Activated CD8-positive, alpha-beta T cell treated with anti-CD3 and anti-CD28 coated beads for 36 hours (primary cell): ENCODE measurements at places on chromosomes 1 and 21. TPM values are rescaled to one million over a fixed set of nuclear protein-coding genes. Genes with fewer than 3 reads are reported as not detected.

DNA sequence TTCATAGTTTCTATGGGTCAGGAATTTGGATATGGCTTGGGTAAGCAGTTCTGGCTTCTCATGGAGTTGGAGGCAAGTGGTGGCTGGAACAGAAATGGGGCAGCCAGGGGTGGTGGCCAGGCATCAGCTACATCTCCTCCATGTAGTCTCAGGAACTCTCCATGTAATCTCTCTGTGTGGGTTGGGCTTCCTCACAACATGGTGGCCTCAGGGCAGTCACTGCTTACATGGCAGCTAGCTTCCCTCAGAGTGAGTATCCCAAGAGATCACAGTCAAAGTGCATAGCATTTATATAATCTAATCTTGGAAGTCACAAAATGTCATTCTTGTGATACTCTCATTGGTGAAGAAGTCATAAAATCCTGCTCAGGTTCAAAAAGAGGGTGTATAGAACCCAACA, 25.7 kb downstream of the MR1 start:
- peaks cover 27% of the 10 kb centered on the region for H3K36me3 ChIP-seq
- peaks cover 20% of the 10 kb centered on the region for H3K4me1 ChIP-seq
- no peak for DNase-seq
- H3K27me3 ChIP-seq, result no peaks in the 10 kb centered on the region

DNA sequence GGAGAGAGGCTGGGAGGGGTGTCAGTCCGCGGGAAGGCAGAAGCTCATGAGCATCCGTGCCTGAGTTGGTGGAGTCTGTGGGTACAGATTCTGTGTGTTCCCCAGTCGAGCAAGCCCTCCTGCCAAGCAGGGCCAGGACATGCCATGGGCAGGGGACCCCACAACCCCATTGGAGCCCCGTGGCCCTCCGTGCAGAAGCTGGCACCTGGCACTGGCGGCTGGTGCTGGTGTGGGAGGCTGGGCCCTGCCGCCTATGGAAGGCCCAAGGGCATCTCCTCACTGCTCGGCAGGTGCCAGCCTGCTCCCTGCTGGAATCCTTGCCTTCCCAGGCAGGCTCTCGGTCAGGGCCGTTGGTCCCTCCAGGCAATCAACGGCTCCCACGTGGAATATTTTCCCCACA, 73.7 kb downstream of the UBE2T start:
- H3K4me1 ChIP-seq, result no peaks in the 10 kb centered on the region
- no peak overlapping the region for H3K27ac ChIP-seq
- H3K36me3 ChIP-seq, result no peaks in the 10 kb centered on the region
- no peak overlapping the region for H3K4me3 ChIP-seq
- DNase-seq, result no peak
- H3K27me3 ChIP-seq, result peaks cover 25% of the 10 kb centered on the region

DNA sequence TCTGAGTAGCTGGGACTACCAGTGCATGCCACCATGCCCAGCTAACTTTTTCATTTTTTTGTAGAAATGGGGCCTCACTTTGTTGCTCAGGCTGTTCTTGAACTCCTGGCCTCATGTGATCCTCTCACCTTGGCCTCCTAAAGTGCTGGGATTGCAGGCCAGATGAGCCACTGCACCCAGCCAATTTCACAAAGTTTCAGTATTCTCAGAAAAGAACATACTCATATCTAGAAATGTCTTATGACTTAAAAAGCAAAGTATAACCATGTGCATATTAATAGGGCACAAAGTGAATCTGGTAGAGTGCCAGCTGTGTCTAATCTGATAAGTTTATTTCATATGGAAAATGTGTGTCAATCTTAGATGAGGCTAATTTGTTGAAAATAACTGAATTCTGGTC, 87.5 kb upstream of the CACYBP start:
- H3K36me3 ChIP-seq, result peaks cover 5% of the 10 kb centered on the region
- peak; percentile 67 for DNase-seq
- peak overlapping the region; percentile 57 for H3K27ac ChIP-seq
- no peaks in the 10 kb centered on the region for H3K27me3 ChIP-seq

DNA sequence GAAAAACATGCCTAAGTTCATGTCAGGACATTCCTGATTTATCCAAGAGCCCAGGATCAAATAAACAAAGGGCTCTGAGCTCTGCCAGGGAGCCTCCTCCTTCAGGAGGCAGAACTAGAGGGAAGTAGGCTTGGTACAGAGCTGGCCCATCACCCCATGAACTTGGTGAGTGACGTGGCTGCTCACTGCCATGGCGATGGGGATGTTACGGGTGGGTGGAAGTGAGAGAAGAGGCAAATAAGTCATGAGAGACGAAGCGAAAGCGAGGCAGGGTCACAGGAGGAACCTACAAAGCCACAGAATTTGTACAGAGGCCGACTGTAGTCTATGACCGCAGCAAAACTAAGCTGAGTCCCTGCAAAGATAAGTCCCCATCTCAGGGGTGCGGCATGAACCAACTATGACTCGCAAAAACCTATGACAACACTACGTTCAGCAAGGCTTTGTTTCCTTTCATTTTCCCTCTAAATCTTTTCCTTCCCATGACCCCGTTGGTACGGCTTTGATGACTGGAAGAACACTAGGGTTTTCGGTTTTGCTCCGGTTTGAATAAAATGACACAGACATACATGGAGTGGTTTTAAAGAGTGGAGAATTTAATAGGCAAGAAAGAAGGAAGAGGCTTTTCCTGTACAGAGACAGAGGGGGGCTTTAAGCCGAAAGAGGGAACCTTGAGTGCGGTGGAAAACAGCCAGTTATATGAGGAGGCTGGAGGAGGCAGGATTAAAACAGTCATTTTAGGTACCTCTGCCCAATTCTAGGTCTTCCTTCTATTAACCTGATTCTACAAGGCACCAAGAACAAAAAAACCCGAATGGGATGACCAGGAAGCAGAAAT, 74.1 kb downstream of the CD46 start:
- H3K4me3 ChIP-seq, result peak overlapping the region; percentile 77
- H3K4me1 ChIP-seq, result peaks cover 89% of the 10 kb centered on the region
- peaks cover 26% of the 10 kb centered on the region for H3K36me3 ChIP-seq
- DNase-seq, result peak; percentile 95
- H3K27ac ChIP-seq, result peak overlapping the region; percentile 92

GRCh38 chr1:224957696-224958095, 28.2 kb downstream of the DNAH14 start:
- H3K4me3 ChIP-seq, result no peak overlapping the region
- peaks cover 1% of the 10 kb centered on the region for H3K27me3 ChIP-seq
- no peaks in the 10 kb centered on the region for H3K36me3 ChIP-seq

The SGIP1 gene
- not detected for total RNA-seq

The RNF223 gene
- not detected for total RNA-seq

DNA sequence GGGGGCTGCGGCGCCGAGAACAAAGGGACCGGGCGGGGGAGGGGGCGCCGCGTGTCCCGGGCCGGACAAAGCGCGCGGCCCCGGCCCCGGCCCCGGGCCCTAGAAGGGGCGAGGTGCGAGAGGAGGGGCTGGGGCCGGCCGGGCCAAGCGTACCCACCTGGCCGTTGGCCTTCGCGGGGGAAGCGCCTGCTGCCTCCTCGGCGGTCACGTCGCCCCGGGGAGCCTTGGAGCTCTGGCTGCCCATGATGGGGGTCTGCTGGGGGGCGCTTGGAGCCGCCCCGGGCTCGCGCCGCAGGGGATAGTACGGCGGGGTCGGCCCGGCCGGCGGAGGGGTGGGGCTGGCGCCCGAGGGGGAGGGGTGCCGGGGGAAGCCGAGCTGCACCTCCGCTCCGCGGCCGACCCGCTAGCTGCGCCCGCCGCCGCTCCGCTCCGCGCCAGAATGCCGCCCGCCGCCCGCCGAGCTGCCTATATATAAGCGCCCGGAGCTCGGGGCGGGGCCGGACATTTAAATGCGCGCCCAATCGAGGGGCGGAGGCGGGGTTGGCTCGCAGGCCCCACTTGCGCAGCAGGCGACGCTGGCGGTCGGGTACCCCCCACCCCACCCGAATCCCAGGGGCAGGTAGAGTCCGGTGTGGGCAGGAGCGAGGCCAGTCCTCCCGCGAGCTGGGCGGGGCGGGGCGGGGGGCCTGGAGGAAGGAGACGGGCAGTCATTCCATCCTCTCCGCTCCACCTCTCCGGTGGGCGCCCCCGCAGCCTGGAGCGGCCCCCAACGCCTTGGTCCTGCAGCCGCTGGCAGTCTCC, at the start of gene MARCKSL1:
MARCKSL1 (minus strand) TSS at position 444 of the 801 bp plus-strand sequence; CDS start at position 244, 200 bp downstream.
- peaks cover 49% of the 10 kb centered on the region for H3K4me1 ChIP-seq
- H3K27me3 ChIP-seq, result no peaks in the 10 kb centered on the region
- peak within 1 kb of the TSS; percentile 81 for H3K4me3 ChIP-seq
- H3K36me3 ChIP-seq, result peaks cover 14% of the 10 kb centered on the region
- DNase-seq, result peak; percentile 85

DNA sequence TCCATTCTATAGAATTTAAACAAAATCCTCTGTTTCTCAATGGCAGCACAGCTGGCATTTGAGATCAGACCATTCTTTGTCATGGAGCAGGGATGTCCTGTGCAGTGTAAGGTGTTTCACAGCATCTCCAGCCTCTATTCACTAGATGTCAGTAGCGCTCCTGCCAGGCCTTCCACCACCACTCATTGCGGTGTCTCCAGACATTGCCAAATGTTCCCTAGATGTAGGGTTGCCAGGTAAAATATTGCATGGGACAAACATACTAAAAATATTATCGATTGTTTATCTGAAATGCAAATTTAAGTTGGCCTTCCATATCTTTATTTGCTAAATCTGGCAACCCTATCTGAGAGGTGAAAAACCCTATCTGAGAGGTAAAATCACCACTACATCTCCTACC, 11.7 kb downstream of the ITLN2 start:
- no peaks in the 10 kb centered on the region for H3K36me3 ChIP-seq
- no peak overlapping the region for H3K4me3 ChIP-seq
- no peak for DNase-seq

DNA sequence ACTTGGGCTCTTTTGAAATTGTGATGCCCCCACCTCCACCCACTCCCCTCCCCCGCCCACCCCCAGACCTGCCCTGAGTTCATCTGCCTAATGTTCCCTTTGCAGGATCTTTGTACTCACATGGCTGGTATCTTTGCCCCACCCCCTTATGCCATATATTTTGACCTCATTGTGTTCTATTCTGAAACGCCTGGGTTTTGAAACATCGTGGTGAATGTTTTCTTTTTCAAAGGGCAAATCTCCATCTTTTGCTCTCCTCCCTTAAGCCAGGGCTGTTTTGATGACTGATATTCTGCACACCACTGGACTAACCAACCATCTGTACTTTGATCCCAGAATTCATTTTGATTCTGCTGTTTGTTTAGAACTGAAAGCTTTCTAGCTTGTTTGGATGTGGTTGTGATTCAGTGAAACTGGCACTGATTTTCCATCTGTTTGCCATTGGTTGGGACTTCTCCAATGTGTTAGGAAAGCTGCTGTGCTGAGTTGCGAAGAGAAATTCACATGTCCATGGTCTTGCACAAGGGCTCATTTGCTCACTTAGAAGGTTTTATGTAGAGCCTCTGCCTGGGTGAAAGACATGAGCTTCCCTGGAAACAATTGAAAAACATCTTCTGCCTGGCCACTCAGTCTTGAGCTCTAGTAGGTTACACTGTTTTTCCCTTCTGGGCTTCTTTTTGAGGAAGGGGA, 16.5 kb downstream of the SMAP2 start:
- no peaks in the 10 kb centered on the region for H3K27me3 ChIP-seq
- peak; percentile 39 for DNase-seq
- peaks cover 80% of the 10 kb centered on the region for H3K4me1 ChIP-seq

GRCh38 chr21:41730367-41730765, 36.5 kb downstream of the RIPK4 start:
- H3K36me3 ChIP-seq, result no peaks in the 10 kb centered on the region
- H3K27ac ChIP-seq, result no peak overlapping the region
- no peak for DNase-seq
- peaks cover 34% of the 10 kb centered on the region for H3K27me3 ChIP-seq

- H3K4me3 ChIP-seq, result no peak overlapping the region
- no peaks in the 10 kb centered on the region for H3K36me3 ChIP-seq
- peaks cover 39% of the 10 kb centered on the region for H3K27me3 ChIP-seq
- DNase-seq, result peak; percentile 26
Observed at GRCh38 chr1:58584082-58584895, 7.2 kb upstream of the TACSTD2 start.

DNA sequence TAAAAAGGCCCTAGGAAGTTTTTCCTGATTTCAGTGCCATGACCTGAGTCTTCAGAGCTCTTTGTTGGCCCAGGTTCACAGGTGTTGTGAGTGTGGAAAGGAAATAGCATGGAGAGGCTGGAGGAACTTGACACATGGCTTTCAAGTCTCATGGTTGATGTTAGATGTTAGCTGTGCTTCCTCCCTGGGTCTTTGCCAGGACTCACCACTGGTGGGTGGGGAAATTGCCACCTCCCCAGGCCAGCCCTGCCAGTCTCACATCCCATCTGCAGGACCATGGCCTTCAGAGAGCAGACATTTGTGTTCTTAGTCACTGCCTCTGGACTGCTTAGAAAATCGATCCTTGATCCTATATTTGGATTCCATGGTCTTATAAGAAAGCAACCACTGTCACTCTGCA, 383.2 kb downstream of the DISC1 start:
- no peak overlapping the region for H3K27ac ChIP-seq
- H3K4me3 ChIP-seq, result no peak overlapping the region

DNA sequence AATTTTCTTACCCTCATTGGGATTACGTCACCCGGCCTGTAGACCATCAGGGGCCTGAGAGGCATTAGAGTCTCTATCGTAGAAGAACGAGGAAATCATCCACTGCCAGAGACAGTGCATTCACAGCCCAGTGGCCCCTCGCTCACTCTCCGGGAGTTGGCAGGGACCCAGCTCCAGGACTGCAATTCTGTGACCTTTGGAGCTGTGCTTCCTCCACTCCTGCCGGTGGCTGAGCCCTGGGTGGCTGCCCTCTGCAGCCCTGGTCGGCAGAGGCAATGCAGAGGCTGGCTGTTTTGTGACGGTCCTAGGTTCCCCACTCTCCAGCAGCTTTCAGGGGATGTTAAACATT, 12.7 kb downstream of the SLC37A1 start:
- peaks cover 52% of the 10 kb centered on the region for H3K4me1 ChIP-seq
- no peak overlapping the region for H3K27ac ChIP-seq
- DNase-seq, result no peak
- H3K36me3 ChIP-seq, result peaks cover 25% of the 10 kb centered on the region
- H3K27me3 ChIP-seq, result no peaks in the 10 kb centered on the region
- no peak overlapping the region for H3K4me3 ChIP-seq

- no peaks in the 10 kb centered on the region for H3K27me3 ChIP-seq
- H3K36me3 ChIP-seq, result no peaks in the 10 kb centered on the region
- no peak overlapping the region for H3K27ac ChIP-seq
- H3K4me1 ChIP-seq, result peaks cover 25% of the 10 kb centered on the region
Observed at GRCh38 chr1:203517426-203518110, 23.6 kb downstream of the OPTC start.

DNA sequence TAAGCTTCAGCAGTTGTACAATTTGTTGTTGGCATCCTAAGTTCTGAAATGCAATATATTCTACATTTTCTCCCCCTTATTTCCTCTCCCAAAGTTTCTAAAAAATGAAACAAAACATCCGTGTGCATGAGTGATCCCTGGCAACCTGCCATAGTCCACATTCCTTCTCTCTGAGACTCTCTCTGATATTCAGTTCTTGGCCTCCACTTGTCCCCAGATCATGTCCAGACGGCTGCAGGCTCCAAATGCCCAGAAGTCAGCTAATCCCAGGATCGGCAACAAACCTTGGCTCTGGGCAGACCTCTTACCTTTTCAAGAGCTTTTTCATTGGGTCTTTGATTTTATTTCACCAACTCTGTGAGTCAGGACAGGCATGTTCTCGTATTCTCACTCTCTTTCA, 187.8 kb downstream of the ETS2 start:
- H3K4me1 ChIP-seq, result peaks cover 6% of the 10 kb centered on the region
- no peak for DNase-seq
- H3K4me3 ChIP-seq, result no peak overlapping the region
- no peak overlapping the region for H3K27ac ChIP-seq
